Anterior cingulate cortex (tissue), 58 donors: ENCODE measurements at places on chromosomes 3 and 15.

DNA sequence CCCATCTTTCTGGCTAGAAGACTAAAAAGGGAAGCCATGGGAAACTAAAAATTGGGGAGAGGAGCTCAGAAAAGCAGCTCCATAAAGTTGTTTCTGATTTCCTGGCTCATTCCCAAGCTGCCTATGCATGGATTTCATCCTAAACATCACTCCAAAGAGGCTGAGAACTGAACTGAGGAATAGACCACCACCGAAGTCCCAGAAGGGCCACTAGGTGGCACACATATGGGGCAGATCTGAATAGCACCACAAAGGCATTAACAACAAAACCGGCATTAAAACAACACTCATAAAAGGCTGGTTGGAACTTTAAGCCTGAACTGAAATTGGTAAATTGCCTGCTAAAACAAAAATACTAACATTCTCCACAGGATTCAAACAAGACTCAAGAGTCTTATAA lies 106.3 kb downstream of the PLD1 start:
- DNase-seq: no peak

DNA sequence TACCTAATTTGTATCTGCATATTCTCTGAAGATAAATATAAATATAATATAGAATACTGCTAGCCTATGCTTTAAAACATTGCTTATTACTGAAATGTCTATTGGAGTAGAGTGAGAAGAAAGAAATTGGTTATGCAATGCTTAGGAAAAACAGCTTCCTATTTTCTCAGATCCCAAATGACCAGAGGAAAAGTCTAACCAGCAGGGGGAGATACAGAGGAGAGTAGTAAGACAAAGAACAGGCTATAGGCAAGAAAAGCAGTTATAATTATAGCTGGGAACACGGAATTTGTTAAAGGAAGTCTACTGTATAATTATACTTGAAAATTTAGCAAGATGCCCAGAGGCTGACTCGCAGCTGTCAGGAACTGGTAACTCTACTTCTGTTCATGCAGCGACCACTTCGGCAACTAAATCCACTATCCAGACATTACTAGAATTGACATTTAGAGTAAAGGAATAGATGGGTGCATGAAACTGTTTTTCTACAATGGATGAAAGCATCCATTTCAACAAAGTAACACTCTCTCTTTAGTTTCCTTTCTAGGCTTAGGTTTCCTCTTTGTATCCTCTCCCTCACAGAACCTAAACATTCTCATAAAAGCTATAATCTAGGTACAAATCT lies 97.2 kb downstream of the TBC1D5 start:
- no peak for DNase-seq

GRCh38 chr3:129343643-129344360 lies 65.1 kb downstream of the HMCES start:
- DNase-seq: no peak

- no peak for DNase-seq
These were observed 339.8 kb upstream of the SEMA6D start for GRCh38 chr15:47377465-47377864.

DNA sequence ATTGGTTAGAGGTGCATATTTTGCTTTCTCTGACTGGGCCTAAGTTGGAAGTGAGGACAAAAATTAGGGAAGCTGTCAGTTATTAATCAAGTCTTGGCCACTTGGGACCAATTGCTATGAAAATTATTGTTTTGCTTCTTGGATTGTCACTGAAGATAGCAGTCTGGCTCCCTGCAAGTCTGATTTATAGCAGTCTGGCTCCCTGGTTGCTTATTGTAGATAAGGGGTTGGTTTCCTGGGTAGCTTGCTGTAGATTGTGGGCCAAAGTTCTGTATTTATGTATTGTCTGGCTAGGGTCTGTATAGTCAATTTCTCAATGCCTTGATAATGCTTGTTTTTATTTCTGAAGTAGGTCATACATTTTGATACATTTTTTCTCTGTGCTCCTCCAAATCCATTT lies 13.3 kb upstream of the DRD3 start:
- no peak for DNase-seq

GRCh38 chr3:52721002-52721729 lies 15.3 kb downstream of the SPCS1 start:
- no peak for DNase-seq

- no peak for DNase-seq
These were observed 4.3 kb downstream of the MECOM start for GRCh38 chr3:169659096-169659819.

GRCh38 chr3:7920211-7920610 lies 581.4 kb upstream of the LMCD1 start:
- DNase-seq: no peak

GRCh38 chr15:59313641-59314332 lies 58.9 kb downstream of the MYO1E start:
- no peak for DNase-seq

GRCh38 chr3:139629033-139629432 lies 48.7 kb downstream of the NMNAT3 start:
- DNase-seq: no peak

GRCh38 chr3:35641331-35641730 lies 2.0 kb downstream of the ARPP21 start:
- no peak for DNase-seq

DNA sequence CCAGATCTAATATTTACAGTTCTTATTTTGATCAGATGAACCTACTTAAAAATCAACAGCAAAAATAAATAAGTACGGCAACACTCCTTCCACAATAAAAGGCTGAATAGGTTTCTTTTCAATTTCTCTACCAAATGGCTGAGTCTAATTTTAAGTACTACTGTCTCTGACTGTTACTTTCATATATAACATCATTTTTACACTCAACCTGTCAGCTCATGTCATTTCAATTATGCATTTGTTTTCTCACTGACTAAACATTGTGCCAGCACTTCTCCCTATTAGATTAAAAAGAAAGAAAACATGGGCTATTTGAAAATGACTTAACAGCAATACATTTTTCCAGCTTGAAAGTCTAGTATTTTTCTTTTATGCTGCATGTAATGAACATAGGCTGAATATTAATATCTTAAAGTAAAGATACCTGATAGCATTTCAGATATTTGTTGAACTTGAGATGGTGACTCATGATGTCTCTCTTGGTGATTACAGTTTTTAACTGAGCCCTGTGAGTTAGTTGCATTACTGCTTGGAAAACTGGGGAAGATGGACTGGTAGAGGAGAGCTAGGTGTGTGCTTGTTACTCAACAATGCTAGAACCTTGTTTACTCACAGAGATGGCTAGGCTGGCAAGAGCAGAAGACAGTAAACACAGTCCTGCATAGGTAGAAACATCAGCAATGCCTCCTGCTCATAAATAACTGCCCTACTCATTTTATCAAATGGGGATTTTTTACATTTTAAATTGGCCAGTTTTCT lies 73.9 kb downstream of the PEX5L start:
- no peak for DNase-seq

DNA sequence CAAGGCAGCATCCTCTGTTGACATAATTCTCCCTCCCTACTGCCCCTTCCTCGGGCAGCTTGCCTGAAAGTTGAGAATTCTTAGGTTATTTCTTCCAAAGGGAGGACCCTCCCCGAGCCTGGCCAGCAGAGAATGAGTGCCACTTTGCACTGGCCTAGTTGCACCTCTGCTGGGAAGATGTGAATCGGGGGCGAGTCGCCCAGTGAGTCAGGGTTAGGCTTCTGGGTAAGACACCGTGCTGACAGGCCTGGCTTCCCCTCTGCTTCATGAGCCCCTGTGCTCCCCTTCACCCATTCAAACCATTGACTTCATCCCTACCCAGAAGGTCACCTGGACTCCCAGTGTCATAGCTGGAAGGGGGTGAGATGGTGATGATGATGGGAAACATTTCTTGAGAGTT lies 82.3 kb downstream of the AAGAB start:
- DNase-seq: no peak

GRCh38 chr3:38255627-38256026 lies 10.0 kb upstream of the SLC22A13 start:
- no peak for DNase-seq

DNA sequence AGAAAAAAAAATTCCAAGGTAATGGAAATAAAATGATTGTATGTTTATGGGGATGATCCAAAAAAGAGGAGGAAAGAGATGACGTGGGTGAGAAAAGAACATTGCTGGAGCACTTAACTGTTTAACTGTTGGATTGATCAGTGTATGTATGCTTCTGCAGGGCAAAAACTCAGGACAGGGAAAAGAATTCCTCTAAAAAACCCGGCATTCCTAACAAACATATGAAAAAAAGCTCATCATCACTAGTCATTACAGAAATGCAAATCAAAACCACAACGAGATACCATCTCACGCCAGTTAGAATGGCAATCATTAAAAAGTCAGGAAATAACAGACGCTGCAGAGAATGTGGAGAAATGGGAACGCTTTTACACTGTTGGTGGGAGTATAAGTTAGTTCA lies 1.6 kb upstream of the PHLDB2 start:
- DNase-seq: no peak

GRCh38 chr15:89364341-89364740 lies 29.7 kb upstream of the POLG start:
- DNase-seq: peak; percentile 32

GRCh38 chr15:56468401-56468800 lies 3.5 kb upstream of the MNS1 start:
- DNase-seq: no peak

DNA sequence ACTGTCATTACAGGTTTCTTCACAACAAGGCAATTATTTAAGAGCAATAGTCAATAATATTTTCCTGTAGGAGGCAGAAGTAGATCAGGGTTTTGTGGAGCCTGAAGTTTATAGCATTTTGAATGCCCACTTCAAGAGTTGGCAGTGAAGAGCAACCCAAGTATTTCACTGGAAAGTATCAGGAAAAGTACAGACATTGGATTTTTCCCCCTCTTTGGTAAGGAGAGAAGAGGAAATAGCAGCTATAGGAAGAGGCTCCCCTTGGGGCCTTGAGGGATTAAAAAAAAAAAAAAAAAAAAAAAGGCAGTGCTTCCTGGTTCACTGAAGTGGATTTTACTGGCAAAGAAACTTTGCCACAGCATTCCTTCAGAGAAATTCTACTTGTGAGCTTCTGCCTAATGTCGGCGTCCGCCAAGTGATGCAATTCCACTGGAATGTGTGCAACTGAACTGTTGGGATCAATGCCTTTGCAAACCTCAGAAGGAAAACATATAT lies 5.7 kb upstream of the CNTN6 start:
- no peak for DNase-seq

- no peak for DNase-seq
These were observed 384.3 kb downstream of the MCTP2 start for GRCh38 chr15:94615688-94616087.

- DNase-seq: no peak
These were observed 876.7 kb downstream of the NAALADL2 start for GRCh38 chr3:175735866-175736265.

DNA sequence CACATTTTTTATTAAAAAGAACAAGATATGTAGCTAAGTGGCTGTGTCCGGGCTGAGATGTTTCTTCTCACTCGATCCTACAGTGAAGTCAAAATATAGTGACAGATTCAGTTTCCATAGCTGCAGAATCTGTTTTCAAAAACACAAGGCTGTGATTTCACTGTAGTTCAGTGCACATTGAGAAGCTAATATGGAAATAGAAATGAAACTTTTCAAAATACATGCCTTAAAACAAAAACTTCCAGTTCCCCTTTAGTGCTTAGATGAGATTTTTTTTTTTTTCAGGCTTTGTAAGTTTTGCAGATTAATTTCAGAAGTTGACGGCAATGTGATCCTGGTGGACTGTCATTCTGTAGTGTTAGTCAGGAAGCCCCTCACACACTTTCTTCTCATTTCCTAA lies 23.8 kb upstream of the TRAK1 start:
- no peak for DNase-seq

DNA sequence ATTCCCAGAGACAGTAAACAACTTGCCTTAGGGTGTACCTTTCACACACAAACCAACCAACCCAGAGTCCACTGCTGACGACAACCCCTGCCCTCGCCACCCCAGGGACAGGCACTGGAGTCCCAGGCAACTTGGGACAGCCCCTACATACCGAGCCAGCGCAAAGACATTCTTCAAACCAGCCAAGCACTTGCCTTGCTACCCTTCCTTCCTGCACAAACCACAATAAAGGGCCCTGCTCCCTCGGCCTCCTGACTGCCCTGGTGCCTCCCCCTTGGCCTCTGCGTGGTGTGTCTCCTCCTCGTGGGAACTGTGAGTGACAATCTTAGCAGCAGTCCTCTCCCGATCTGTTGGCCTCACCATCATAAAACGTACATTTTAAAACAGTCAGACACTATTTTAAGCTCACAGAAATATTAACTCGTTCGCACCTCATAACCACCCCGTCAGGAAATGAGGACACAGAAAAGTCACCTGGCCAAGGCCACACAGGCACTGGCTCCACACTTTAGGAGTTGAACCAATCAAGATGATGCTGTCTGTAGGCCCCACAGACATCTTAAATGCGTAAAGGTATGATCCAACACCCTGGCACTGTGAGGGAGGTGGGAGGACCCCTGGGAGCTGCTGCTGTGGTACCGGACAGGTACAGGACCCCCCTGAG lies 113.8 kb downstream of the ADCY5 start:
- DNase-seq: no peak

DNA sequence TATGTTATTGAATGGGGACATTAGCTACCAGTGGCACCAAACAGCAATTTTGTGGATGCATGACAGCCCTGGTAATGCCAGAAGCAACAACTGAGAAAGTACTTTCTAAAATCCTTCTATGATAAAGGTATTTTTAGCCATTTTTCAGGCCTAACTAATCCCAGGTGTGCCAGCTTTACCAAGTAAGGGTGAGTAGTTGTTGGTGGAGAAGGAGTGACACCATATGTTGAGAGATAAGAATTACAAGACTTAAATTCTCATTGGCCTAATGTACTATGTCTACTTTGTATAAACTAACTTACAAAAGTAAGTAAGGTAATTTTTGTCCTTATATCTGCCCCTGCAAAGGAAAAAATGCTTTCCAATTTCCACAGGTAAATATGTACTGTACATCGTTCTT lies 4.1 kb upstream of the COX17 start:
- DNase-seq: no peak

DNA sequence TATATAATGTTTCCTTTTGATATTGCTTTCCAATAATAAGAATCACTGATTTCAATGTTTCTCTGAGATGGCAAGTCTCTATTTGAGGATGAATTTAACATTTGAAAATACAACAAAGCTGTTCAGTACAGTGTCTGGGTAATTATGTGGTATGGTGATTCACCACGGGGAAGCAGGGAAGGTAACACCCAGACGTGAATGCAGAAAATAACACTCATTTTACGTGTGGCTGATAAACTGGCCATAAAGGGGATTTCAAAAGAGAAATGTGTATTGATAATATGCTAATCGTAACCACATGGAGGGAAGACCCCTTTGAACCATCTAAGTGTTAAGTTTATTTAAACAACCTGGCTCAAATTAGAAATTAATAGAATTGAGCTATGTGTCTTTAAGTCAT lies 344.6 kb downstream of the GRM7 start:
- no peak for DNase-seq
